ENCODE measurements at places on chromosomes 2 and 18. TPM values are rescaled to one million over a fixed set of nuclear protein-coding genes. Genes with fewer than 3 reads are reported as not detected.

Gene PDE1A
- 16.9 TPM for total RNA-seq

Gene OSR1
- total RNA-seq = 8.0 TPM

Gene SLC9A2
- total RNA-seq = 0.15 TPM

Gene GREB1
- 8.2 TPM for total RNA-seq

Gene FNDC4
- total RNA-seq = 1.8 TPM

Gene SPC25
- total RNA-seq = 0.55 TPM

Gene IKZF2
- total RNA-seq = 6.1 TPM

Gene LYPD6
- total RNA-seq = 0.30 TPM

Gene OBSL1
- 190 TPM for total RNA-seq

Gene C18orf54
- 1.7 TPM for total RNA-seq

Gene DSG4
- total RNA-seq = not detected

Gene NAT8
- total RNA-seq = not detected

Gene SLC1A4
- total RNA-seq = 6.2 TPM

DNA sequence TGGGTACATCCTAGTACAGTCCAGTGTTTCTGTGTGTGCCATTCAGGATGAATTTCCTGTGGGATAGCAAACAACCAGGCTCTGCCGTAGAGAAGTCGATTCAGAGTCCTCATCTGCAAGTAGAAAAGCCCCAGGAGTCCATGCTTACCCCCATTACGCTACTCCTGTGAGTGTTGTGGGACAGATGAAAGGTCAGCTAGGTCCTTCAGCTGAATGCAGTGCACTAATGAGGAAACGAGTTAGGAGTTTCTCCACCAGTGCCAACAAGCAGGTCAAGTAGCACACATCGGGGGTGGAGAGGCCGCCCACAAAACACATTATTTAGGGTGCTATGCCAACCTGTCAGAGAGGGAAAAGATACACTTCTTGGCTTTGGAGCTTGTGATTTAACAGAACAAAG, 2.5 kb upstream of the GPR39 start:
- no peak for DNase-seq

DNA sequence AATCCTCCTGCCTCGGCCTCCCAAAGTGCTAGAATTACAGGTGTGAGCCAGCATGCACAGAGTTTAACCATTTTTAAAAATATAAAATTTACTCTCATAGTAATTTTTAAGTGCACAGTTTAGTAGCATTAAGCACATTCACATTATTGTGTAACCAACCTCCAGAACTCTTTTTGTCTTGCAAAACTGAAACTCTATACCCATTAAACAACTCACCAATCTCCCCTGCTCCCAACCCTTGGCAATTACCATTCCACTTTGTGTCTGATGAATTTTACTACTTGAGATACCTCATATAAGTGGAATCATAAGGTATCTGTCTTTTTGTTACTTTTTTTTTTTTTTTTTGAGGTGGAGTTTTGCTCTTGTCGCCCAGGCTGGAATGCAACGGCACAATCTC, 112.5 kb downstream of the BMPR2 start:
- no peak for DNase-seq

- no peak for DNase-seq
These were observed 2.3 kb downstream of the ASAP2 start for GRCh38 chr2:9208875-9209274.

- DNase-seq = no peak
These were observed 78.6 kb downstream of the VAPA start for GRCh38 chr18:9992300-9992972.

GRCh38 chr18:74146756-74147155, 878 bp downstream of the FBXO15 start:
- DNase-seq = no peak

- no peak for DNase-seq
These were observed 123.1 kb downstream of the PRPF40A start for GRCh38 chr2:152594022-152594766.

DNA sequence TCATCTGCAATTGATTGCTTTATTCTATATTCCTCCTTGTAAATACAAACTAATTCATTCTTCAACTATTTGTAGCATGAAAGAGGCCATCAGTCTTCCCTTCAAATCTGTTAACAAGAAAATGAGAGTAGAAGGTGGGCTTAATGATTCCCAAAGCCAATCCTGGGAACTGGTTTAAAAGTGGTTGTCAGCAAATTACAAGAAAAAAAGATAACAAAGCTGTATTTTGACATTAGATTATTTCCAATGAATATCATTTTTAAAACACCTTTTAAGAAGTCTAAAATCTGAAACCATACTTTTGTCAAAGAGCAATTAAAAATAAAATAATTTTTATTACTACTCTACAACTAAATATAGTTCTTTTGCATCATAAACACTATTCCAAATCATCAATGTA, 139.2 kb downstream of the DYM start:
- no peak for DNase-seq

- no peak for DNase-seq
These were observed 582.9 kb upstream of the PIK3C3 start for GRCh38 chr18:41372046-41372665.

GRCh38 chr2:134386310-134386709, 132.4 kb downstream of the MGAT5 start:
- DNase-seq = no peak

DNA sequence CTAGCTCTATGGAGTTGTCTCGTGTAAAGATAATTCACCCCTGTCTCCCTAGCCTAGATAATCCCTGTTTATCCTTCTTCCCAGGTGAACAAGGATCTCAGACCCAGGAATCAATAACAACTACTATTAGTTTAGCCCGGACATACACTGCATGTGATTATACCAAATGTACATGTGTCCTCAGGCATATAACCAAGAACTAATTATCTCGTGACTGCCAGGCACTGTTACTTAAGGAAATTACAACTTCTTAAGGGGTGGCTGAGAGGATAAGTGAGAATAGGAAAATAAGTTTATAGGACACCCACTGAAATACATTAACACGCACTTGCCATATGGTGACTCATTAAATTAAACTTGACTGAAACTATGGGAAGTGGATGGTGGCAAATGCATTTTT, 126.6 kb downstream of the CNTNAP5 start:
- DNase-seq = no peak

DNA sequence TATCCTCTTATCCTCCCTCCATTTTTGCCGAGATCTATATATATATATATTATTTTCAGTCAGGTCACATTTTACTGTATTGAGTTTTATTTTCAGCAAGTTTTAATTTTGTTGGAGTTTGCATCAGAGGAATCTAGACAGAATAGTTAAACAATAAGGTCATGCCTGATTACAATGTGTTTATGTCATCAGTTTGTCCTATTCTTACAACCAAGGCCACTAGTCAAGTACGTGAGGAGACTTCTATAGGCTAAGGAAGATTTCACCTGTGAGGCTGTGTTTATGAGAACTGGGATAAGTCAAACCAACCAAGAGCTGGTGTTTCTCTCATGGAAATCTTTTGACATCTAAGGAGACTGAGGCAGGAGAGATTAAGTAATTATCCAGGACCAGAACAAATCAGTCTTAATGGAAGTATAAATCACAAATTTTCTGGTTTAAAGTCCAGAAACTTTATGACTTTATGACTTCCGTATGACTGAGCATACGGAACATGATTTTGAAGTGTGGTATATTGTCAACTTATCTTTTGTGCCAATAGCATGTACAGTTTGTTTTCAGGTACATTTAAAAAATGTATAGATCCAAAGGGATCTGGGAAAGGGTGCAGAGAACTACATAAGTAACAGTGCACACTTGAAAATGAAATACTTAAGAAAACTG, 100.0 kb upstream of the DTNA start:
- DNase-seq = no peak

GRCh38 chr2:43027097-43027873, 199.1 kb downstream of the ZFP36L2 start:
- peak; percentile 44 for DNase-seq

- no peak for DNase-seq
These were observed 7.0 kb upstream of the CIDEA start for GRCh38 chr18:12246849-12247808.

DNA sequence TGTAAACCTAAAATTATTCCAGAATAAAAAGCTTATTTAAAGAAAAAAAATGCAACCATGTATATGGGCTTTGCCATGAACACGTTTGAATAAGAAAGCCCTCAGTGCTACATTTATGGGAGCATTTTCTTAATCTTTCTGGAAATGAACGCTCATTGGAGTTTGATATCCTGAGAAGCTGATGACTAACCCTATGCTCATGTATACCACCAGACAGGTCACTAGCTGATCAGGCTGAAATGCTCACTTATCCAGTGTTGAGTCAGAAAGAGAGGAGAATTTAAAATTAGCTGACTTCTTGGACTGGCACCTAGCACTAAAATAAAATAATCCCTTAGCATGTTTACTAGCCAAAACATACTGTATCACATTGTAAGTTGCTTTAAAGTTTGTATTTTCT, 254.9 kb upstream of the SIX3 start:
- DNase-seq = no peak

DNA sequence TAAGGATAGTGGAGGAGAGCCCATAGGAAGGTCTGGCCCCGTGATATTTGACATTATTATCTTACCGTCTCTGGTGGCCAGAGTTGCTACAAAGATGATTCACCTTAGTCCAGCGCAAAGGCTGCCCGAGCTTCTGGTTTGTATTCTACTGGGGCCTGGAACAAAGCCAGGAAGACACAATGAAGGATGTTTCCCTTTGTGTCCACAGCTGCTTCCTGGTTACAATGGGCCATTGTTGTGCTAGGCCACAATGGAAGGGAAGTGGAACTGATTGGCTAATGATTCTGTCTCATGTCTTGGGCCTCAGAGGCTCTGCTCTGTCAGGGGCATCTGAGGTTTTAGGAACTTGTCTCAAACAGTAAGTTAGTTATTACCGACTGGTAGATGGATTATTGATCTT, 132.2 kb downstream of the TDRD15 start:
- DNase-seq = no peak

DNA sequence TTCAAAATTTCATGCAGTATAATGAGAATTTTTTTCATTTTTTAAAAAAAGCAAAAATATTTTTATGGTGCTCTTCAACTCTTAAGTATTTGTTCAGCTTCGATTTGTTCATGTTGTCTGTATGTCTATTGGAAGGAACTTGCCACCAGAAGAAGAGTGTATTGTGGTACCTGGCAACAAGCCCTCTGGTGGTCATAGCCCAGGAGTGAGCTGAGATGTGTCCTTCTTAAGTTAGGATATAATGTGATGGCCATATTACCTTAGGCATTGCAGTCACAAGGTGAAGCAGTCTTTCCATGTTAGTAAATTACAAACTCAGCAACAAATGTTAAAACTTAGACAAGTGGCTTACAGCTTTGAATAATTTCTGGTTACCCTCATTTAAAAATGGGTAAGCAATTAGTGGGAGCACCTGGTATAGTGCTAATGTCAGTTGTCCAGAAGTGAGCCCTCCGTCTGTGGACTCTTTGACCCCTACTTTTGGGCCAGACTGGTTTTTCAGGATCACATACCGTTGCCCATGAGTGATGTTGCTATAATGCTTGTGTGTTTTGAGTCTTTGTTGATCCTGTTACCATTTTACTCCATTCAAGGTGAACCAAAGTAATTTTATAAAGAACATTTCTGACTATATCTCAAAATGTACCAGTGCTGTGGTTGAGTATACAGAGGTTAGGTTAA, 57.4 kb downstream of the MYO1B start:
- DNase-seq = no peak

DNA sequence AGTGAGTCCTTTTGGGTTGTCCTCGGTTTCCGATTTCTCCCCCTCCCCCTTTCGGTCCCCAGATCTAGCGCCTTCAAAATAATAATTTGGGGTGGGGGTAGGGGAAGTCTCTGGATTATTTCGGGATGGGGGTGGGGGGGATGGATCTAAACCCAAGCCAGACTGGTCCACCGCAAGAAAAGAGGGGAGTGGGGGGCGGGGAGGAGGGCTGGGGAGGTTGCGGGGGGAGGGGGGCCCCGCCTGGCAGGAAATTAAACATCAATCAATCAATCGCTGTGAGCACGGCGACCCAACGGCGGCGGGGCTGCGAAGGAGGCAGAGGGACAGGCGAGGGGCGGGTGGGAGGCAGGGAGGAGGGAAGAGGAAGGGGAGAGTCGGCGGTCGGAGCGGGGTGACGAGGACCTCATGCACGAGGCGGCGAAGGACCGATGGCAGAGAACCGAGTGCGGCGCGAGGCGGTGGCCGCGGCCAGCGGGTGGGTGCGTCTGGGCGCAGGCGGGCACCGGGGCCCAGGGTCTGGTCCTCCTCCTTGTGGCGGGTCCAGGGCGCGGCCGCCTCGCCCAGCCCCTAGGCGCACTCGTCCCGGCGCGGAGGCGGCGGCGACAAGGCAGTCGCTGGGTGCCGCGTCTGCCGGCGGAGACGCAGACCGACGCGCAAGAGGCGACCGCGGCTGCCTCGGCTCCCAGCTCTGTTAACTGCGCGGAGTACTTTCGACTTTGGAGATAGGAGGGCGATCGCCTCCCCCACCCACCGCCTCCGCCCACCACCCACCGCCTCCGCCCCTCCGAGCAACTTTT, 468 bp upstream of the SATB2 start:
- DNase-seq = no peak

- DNase-seq = no peak
These were observed 112.4 kb upstream of the WDR75 start for GRCh38 chr2:189328848-189329245.

DNA sequence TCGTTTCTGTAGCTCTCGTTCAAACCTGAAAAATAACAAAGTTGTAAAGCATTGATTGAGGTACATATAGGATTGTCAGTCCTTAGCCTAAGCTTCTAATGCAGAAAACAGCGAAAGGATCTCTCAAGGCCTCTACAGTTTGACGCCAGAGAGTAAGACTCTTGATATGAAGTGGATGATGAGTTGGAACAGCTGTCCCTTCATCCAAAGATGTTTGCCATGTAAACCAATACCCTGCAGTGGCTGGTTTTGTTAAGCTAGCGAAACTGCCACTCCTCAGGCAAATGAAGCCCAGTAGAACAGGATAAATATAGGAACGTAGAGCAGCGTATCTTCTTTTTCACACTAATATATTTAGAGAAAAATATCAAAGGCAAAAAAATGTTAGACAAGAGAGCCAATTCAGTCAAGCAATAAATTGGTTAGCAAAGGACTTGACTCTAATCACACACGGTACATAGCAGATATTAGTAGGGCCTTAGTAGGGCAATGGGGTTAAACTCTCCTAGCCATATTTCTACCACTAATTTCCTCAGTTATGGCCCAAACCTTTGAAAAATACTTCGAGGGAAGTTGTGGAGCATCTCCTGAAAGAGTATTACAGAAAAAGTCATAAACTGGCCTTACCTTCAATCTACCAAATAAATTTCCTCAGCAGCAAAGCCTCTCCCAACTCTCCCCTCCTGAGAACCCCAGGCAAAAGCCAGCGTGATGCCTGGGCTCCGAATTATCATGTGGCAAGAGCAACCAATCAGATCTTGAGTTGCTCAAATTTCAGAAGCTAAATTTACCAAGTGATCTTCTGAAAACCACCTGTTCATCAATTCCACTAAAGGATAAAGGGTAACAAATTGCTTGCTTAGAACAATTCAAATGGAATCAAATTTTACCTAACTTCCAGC, at the start of gene NEB:
NEB (minus strand) TSS at position 706 of the 902 bp plus-strand sequence. CDS start 1,320 bp downstream, outside the sequence.
- DNase-seq = no peak

GRCh38 chr2:175981551-175981950, 20.5 kb downstream of the LNPK start:
- no peak for DNase-seq

DNA sequence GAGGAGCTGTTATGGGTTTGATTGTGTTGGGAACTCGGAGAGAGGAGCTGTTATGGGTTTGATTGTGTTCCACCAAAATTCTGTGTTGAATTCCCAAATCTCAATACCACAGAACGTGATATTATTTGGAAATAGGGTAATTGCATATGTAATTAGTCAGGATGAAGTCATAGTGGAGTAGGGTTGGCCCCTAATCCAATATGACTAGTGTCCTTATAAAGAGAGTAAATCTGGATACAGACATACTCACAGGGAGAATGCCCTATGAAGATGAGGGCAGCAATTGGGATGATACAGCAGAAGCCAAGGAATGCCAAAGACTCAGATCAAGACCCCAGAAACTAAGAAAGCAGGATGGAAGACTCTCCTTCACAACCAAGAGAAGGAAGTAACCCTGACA, 1023.2 kb upstream of the ZEB2 start:
- no peak for DNase-seq
